ENCODE measurements at places on chromosomes 2 and 18.
A peak's percentile ranks its signal among the peaks of the same experiment; 100 is the strongest.

- H3K4me3 ChIP-seq, result no peak overlapping the region
- no peak for DNase-seq
- no peaks in the 10 kb centered on the region for H3K36me3 ChIP-seq
- H3K4me1 ChIP-seq, result no peaks in the 10 kb centered on the region
Measured at GRCh38 chr2:191881982-191882816, 35.3 kb upstream of the CAVIN2 start.

GRCh38 chr18:49662506-49662905 is 100.6 kb downstream of the LIPG start:
- no peaks in the 10 kb centered on the region for H3K36me3 ChIP-seq
- no peak for DNase-seq
- H3K4me3 ChIP-seq, result no peak overlapping the region
- H3K27me3 ChIP-seq, result peaks cover 23% of the 10 kb centered on the region

- no peaks in the 10 kb centered on the region for H3K27me3 ChIP-seq
- H3K36me3 ChIP-seq, result no peaks in the 10 kb centered on the region
- no peak for DNase-seq
- no peaks in the 10 kb centered on the region for H3K4me1 ChIP-seq
- H3K4me3 ChIP-seq, result no peak overlapping the region
Measured at GRCh38 chr2:149783284-149783683, 195.7 kb upstream of the MMADHC start.

DNA sequence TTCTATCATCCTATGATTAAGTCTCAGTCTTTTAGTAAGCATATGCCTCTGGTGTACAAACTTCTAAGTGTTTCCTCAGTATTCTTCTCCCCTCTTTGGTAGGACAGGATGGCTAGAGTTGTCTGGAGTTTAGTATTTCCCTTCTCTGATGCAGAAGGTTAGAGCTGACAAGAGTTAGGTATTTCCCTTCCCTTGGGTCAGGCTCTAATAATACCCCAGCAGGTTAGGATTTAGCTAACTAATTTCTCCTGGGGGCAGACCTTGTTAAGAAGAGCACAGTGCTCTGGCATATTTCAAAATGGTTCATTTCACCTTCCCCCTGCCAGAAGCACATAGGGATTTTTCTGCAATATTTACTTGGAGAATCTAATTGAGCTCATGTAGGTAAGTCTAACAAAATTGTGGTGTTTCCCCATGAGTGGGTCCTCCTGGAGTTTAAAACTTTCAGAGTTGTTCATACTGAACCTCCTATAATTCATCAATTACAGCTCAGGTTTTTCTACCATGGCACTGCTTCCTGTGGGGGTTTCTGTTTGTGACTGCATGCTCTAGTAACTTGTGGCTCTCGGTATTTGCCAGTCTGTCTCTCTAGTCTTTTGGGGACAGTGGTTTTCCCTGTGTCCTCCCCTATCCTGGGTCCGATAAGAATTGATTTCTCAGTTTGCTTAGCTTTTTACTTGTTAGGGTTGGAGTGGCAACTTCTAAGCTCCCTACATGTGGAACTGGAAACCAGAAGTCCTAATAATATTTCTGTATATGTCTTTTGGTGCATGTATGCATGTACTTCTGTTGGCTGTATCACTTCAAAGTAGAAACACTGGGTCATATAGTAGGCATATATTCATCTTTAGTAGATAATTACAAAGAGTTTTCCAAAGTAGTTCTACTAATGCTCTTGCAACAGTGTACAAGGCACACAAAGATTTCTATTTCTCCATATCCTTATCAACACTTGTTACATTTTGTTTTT is 77.7 kb downstream of the GDF7 start:
- H3K4me1 ChIP-seq, result peaks cover 9% of the 10 kb centered on the region
- H3K27ac ChIP-seq, result peak overlapping the region; percentile 56

GRCh38 chr2:172921532-172922236 is 154.0 kb upstream of the MAP3K20 start:
- no peaks in the 10 kb centered on the region for H3K36me3 ChIP-seq
- peaks cover 9% of the 10 kb centered on the region for H3K4me1 ChIP-seq
- H3K4me3 ChIP-seq, result no peak overlapping the region
- no peak overlapping the region for H3K27ac ChIP-seq

- no peak overlapping the region for H3K4me3 ChIP-seq
- H3K27me3 ChIP-seq, result no peaks in the 10 kb centered on the region
- DNase-seq, result no peak
- H3K27ac ChIP-seq, result no peak overlapping the region
- peaks cover 45% of the 10 kb centered on the region for H3K4me1 ChIP-seq
Measured at GRCh38 chr2:234419726-234420125, 77.2 kb downstream of the ARL4C start.

GRCh38 chr2:69961496-69961895 is at the start of gene ASPRV1:
Gene ASPRV1 (minus strand): TSS chr2:69961631. CDS start chr2:69961436, 195 bp downstream.
- H3K27me3 ChIP-seq, result no peaks in the 10 kb centered on the region
- no peak within 1 kb of the TSS for H3K4me3 ChIP-seq
- H3K4me1 ChIP-seq, result peaks cover 2% of the 10 kb centered on the region
- no peak for DNase-seq
- peaks cover 3% of the 10 kb centered on the region for H3K36me3 ChIP-seq

GRCh38 chr2:112141626-112142007 is 3.4 kb downstream of the FBLN7 start:
- peaks cover 42% of the 10 kb centered on the region for H3K27me3 ChIP-seq
- no peaks in the 10 kb centered on the region for H3K36me3 ChIP-seq
- no peak overlapping the region for H3K27ac ChIP-seq
- no peak overlapping the region for H3K4me3 ChIP-seq
- peaks cover 10% of the 10 kb centered on the region for H3K4me1 ChIP-seq

- no peak overlapping the region for H3K27ac ChIP-seq
- no peak for DNase-seq
- H3K4me1 ChIP-seq, result peaks cover 2% of the 10 kb centered on the region
- H3K27me3 ChIP-seq, result no peaks in the 10 kb centered on the region
Measured at GRCh38 chr18:49101236-49101635, 150.5 kb upstream of the SMAD7 start.

GRCh38 chr2:68046224-68046623 is 16.6 kb downstream of the C1D start:
- no peak for DNase-seq
- H3K27ac ChIP-seq, result no peak overlapping the region
- H3K4me1 ChIP-seq, result peaks cover 12% of the 10 kb centered on the region
- H3K36me3 ChIP-seq, result peaks cover 9% of the 10 kb centered on the region
- no peaks in the 10 kb centered on the region for H3K27me3 ChIP-seq

DNA sequence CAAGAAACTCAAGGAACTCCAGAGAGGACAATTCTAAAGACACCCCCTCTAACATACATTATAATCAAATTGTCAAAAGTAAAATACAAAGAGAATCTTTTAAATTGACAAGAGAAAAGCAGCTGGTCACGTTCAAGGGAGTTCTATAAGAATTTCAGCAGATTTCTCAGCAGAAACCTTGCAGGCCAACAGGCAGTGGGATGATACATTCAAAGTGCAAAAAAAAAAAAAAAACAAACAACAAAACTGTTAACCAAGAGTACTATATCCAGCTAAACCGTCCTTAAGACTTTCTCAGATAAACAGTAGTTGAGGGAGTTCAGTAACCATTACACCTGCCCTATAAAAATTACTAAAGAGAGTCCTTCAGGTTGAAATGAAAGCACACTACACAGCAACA is 33.9 kb downstream of the CCDC138 start:
- H3K4me1 ChIP-seq, result no peaks in the 10 kb centered on the region
- no peak for DNase-seq
- no peaks in the 10 kb centered on the region for H3K27me3 ChIP-seq
- H3K27ac ChIP-seq, result no peak overlapping the region
- H3K4me3 ChIP-seq, result no peak overlapping the region

GRCh38 chr2:75342504-75343175 is 143.3 kb upstream of the TACR1 start:
- H3K27me3 ChIP-seq, result no peaks in the 10 kb centered on the region
- no peaks in the 10 kb centered on the region for H3K4me1 ChIP-seq
- no peaks in the 10 kb centered on the region for H3K36me3 ChIP-seq
- H3K27ac ChIP-seq, result no peak overlapping the region
- DNase-seq, result no peak

DNA sequence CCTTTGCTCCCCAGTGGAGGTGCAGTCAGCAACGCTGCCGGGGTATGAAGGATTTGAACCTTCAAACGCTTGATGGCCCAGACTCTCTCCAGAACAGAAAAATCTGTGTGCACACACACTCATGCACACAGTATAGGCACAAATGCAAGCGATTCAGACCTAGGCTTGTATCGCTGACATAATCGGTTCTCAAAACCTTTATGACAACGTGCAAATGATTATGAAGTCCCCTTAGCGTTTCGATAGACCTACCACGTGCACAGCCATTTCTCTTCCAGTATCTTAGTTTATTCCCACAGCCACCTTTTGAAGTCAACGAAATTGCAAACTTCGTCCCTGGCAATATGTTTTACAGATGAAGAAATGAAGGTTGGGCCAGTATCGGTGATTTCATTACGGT is 138.9 kb upstream of the MYCN start:
- DNase-seq, result no peak
- no peaks in the 10 kb centered on the region for H3K27me3 ChIP-seq
- H3K27ac ChIP-seq, result no peak overlapping the region
- no peaks in the 10 kb centered on the region for H3K4me1 ChIP-seq

- no peaks in the 10 kb centered on the region for H3K4me1 ChIP-seq
- no peak for DNase-seq
- no peak overlapping the region for H3K27ac ChIP-seq
- H3K4me3 ChIP-seq, result no peak overlapping the region
- H3K27me3 ChIP-seq, result no peaks in the 10 kb centered on the region
- H3K36me3 ChIP-seq, result no peaks in the 10 kb centered on the region
Measured at GRCh38 chr2:51258301-51258700, 226.4 kb upstream of the NRXN1 start.

DNA sequence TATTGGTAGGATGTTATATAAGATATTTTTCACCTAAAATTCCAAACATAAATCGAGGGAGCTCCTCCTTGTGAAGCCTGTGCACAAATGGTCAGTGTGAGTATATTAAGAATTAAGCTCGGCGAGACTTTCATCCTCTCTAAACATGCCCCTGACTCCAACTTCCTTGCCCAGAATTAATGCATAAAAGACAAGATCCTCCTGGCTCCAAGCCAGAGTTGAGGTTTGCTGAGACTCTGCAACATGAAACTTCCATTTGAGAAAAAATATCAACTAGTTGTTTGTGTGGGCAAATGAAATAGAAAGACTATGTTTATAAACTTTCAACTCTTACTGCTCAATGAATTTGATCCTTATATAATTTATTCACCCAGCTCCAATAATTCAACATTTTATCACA is 68.1 kb downstream of the CCDC178 start:
- H3K4me1 ChIP-seq, result no peaks in the 10 kb centered on the region
- H3K4me3 ChIP-seq, result no peak overlapping the region
- H3K27ac ChIP-seq, result no peak overlapping the region

GRCh38 chr2:215695861-215696260 is 260.0 kb upstream of the FN1 start:
- no peak overlapping the region for H3K4me3 ChIP-seq
- peaks cover 1% of the 10 kb centered on the region for H3K36me3 ChIP-seq
- no peak overlapping the region for H3K27ac ChIP-seq
- H3K27me3 ChIP-seq, result peaks cover 6% of the 10 kb centered on the region
- no peaks in the 10 kb centered on the region for H3K4me1 ChIP-seq
- no peak for DNase-seq

DNA sequence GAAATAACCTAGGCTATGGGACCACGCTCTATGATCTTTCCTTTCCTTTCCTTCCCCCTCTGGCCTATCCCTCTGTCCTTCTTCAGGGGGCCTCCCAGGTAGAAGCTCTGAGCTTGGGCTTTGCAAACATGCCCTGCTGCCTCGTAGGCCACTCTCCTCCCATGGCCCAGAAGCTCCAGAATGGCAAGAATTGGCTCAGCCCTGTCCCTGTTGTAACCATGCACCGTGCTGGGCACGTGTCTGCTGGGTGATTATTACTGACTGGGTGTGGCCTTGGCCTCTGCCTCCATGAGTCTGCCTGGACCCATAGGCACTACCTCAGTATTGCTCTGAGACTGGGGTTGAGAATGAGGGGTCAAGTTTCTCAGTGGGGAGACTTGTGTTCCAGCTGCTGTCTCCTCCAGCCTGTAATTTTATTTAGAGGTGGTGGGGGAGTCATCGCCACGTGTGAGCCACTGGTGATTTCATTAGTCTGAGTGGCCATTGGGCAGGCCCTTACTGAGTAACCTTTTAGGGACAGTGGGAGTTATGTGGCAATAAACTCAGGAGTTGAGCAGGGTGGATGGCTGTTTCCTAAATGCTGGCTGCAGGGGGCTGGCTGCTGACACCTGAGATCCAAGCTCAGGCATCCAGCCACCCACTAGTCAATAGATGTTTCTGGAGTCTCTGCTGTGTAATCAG is 157.9 kb downstream of the CLIP4 start:
- peaks cover 28% of the 10 kb centered on the region for H3K27me3 ChIP-seq
- DNase-seq, result no peak
- H3K27ac ChIP-seq, result no peak overlapping the region
- H3K4me1 ChIP-seq, result no peaks in the 10 kb centered on the region

- peaks cover 18% of the 10 kb centered on the region for H3K27me3 ChIP-seq
- H3K27ac ChIP-seq, result no peak overlapping the region
- H3K36me3 ChIP-seq, result no peaks in the 10 kb centered on the region
- no peak for DNase-seq
Measured at GRCh38 chr18:23668731-23669130, 6.0 kb upstream of the ANKRD29 start.

DNA sequence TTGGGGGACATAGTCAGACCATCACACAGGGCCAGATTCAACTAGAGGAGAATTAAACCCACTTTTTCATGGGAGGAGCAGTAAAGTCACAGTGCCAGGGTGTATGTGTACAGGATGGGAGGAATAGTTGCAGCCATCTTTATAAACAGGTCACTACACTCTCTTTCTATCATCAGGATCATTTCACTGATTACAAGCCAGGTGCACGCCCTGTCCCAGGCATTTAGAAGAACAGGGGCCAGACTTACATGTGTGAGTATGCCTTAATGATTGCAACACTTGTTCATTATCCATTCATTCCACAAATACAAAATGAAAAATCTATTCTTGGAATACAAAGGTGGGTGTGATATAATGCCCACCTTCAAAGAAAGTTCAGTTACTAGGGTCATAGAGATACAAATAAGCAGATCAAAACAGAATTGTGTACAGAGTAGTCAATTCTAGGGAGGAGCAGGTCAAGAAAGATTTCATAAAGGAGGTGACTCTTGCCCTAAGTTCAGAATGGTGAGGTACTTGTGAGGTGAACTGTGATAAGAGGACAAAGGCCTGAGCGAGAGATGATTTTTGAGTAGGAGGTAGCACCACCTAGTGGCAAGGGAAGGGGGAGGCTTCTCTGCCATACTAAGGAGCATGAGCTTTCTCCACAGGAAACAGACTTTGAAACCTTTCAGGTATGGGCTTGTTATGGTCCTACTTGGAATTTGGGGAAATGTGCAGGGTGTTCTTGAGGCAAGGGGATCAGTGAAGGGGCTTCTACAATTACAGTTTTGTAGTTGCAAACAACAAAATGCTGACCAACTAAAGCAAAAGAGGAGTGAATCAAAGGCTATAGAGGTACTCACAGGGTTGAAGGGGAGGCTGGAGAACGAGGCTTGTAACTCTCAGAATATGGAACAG is 156.3 kb downstream of the SUCLG1 start:
- no peaks in the 10 kb centered on the region for H3K4me1 ChIP-seq
- no peak overlapping the region for H3K4me3 ChIP-seq
- no peak overlapping the region for H3K27ac ChIP-seq
- peak; percentile 7 for DNase-seq

- DNase-seq, result no peak
- no peak overlapping the region for H3K27ac ChIP-seq
- no peaks in the 10 kb centered on the region for H3K4me1 ChIP-seq
- no peak overlapping the region for H3K4me3 ChIP-seq
- H3K36me3 ChIP-seq, result no peaks in the 10 kb centered on the region
Measured at GRCh38 chr18:53864770-53865169, 359.7 kb downstream of the MBD2 start.

Data from stimulated activated naive B cell treated with anti-CD40 and anti-IgM and Interleukin-4, amounts not matched to agents 10 μg/mL and 1 μg/mL and 100 μg/mL, for 72 hours (primary cell).